ENCODE measurements at places on chromosomes 16 and 17.
A peak's percentile ranks its signal among the peaks of the same experiment; 100 is the strongest.

DNA sequence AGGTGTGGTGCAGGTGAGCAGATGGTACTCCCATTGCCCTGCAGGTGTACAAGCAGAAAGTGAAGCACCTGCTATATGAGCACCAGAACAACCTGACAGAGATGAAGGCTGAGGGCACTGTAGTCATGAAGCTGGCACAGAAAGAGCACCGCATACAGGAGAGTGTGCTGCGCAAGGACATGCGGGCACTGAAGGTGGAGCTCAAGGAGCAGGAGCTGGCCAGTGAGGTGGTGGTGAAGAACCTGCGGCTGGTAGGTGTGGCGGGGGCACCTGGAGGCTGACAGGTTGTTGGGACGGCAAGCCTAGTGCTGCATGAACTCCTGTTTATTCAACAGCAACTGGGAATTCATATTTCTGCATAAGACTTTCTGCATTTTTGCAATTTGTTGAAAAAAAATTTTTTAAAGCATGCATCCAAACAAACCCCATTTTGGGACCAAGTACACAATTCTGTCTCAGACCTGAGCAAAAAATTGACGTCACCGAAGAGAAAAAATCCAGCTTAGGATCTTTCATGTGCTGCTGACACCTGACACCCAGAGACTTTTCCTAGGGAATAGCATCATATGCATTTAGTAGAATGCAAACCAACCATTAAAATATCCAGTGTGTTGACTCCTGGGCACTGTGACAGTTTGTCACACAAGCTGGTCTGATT is 13.5 kb upstream of the DBNDD1 start:
- DNase-seq: no peak

DNA sequence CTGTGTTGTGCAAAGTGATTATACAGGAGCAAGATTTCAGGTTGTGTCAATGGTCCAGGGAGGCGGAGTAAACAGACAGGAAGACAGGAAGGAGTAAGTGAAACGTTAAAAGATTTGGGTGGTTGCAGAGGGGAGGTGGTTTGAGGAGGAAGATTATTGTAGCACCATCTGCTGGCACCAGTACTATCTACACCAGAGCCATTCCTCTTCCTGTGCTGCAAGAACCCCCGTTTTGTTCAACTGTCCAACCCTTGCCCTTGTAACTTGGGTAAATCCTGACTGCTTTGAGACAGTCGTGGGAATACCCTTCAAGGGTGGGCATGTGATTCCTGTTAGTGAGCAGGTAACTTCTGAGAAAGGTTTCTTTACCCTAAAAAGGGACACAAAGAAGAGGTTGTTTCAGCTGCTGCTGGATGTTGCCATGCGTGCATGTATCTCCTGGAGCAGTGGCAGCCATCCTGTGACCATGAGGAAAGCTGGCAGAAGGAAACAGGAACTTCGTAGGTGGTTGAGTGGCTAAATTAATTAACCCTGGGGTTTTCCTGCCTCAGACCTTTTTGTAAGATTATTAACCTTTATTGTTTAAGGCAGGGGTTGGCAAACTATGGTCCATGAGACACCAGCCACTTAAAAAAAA is 124.1 kb downstream of the PRKCA start:
- DNase-seq: no peak

DNA sequence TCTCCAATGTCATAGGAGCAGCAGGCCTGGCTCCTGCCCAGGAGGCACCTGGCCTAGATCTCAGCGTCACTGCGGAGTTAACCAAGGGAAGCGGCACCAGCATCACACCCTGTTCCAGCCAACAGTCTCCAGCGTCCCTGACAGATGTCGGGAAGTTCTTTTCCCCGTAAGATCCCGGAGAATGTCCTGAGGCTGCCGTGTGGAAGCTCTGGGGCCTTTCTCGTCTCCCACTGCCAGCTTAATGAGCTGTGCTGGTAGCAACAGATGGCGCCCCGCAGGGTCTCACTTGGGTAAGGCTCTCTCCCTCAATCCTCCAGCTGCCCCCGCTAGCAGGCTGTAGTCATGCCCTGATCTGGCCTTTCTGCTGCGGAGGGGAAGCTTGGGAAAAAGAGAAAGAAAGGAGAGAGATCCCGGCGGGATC is 57.5 kb downstream of the MARCHF10 start:
- DNase-seq: no peak

GRCh38 chr17:82079001-82079677 is 13.5 kb upstream of the DUS1L start:
- no peak for DNase-seq

- DNase-seq: no peak
Observed at GRCh38 chr17:2704890-2705248, 6.7 kb downstream of the CLUH start.

GRCh38 chr16:4003166-4003565 is 113.1 kb downstream of the ADCY9 start:
- DNase-seq: no peak

DNA sequence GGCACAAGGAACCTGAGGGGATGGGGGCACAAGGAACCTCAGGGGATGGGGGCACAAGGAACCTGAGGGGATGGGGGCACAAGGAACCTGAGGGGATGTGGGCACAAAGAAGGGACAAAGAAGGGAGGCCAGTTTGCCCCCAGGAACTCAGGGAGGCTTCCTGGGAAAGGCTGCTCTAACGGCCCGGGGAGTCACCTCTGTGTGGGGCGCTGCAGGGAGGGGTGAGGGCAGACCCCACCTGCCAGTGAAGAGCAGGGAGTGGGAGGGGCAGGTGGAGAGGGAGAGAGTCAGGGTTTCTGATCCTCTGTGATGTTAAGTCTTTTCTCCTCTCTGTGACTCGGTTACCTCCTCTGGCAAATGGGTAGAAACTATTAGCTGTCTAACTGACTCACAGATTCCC is 57.7 kb downstream of the TIMM22 start:
- no peak for DNase-seq

- DNase-seq: no peak
Observed at GRCh38 chr16:87701078-87701460, 64.7 kb downstream of the KLHDC4 start.

DNA sequence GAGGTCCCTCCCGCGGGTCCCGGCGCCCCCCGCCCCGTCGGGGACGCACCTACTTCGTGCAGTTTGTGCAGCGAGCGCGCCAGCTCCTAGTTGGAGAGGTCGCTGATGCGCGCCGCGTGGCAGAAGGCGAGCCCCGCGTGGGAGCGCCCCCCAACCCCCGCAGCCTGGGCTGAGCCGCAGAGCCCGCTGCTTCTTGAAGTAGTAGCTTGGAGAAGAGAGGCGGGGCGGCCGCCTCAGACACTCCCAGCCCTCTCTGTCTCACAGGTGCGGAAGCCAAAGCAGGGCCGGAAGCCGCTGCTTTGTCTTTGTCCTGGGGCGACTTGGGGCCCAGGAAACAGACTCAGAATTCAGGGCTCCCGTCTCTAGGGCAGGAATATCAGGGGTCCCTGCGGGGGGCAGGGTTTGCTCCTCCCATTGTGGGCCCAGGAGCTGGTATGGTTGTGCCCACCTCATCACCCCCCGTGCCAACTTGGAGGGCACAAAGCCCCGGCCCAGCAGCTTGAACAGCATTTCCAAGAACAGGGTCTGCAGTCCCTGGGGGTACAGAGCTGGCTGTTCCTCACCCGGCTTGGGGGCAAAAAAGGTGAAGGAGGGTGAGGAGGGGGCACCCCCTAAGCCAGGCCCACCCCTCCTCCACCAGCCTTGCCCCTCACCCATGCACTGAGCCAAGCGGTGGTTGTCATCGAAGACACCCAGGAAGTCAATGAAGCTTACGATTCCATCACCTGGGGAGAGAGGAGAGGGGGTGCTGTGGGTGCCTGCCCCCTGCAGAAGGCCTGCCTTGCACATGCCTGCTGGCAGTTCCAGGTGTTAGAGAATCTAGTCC is 13.5 kb downstream of the SPATA32 start:
- no peak for DNase-seq

DNA sequence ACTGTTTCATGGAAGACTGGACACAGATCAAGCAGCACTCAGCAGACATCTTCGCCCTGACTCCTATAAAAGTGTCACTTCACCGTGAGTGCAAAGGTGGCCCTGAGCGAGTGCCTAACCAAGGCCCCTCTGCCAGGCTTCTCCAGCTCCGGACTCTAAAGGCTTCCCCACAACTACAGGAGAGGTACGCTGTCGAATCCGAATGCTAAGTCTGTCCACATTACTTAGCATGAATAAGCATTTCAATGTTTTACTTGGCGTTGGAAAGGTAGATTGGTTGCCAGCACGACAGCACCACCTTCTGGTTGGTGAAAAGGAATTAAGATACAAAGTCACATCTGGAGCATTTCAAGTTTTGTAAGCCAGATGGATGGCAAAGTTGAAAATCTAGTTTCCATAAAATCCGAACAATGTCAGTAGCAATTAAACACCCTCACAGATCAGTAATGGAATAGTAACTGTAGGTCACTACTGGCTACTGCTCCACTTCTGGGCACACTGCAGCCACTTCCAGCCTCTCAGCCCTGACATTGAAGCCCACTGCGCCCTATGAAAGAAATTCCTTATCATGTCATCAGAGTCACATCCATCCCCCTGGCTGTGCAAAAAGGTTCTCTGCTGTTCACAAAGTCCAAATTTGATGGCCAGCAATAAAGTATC is 100.9 kb downstream of the PARN start:
- peak; percentile 75 for DNase-seq

DNA sequence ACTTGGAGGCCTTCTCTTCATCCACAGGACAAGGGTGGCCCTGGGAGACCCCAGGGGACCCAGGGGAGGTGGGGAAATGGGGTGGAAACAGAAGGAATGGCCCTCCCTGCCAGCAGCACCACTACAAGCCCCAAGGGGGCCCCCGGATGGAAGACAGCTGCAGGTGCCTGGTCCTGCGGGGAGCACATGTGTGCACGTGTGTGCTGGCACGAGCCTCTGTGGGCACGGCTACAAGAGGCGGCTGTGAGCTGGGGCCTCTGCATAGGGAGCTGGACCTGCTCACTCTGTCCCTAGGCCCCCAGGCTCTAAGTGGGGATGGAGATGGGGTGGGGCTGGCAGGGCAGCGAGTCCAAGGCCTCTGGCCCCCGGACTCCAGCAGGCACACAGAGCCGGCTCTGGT is 13.2 kb upstream of the AATK start:
- no peak for DNase-seq

- no peak for DNase-seq
Observed at GRCh38 chr17:19274893-19275292, 37.7 kb downstream of the EPN2 start.

- DNase-seq: no peak
Observed at GRCh38 chr16:5046914-5047313, 13.2 kb upstream of the NAGPA start.

DNA sequence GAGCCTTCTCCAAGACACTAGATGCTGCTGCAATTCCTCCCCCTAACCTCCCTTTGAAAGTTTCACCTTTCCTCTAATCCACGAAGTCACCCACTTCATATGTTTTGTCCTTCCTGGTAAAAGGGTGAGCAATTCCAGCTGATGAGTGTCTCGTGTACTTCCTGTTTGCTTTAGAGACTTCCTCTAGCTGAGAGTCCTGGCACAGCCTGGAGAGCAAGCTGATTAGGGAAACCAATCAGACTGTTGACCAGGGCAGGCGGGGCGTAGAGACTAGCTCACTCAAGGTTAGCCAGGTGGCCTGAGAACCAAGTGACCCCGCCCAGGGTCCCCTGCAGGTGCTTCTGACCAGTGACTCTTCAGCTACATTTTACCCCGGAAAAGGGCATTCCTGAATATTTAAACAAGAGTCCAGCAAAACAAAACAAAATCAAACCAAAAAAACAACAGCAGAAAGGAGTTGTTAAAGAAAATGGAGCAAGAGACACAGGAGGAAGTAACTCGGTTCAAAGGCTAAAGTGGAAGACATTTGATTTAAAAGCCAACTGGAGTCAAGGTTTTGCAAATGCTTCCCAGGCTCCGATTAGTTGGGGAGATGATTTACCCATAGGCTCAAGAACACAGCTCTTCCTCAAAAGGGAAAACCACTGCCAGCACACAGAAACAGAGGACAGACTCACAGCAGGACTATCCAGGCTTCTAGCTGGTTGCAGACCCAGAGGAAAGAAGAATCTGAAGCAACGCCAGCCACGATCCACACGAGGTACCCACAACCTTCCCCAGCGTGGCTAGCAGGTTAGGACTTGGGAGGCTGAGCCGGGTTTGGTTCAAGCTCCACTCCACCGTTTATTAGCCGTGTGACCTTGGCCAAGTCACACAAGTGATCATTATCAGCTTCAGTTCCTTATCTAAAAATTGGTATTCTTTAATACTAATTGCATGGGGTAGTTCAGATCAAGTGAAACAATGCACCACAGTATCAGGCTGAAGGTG is 13.4 kb downstream of the HSPB9 start:
- DNase-seq: peak; percentile 79

GRCh38 chr16:88697831-88698615 is 8.2 kb downstream of the RNF166 start:
- DNase-seq: no peak

DNA sequence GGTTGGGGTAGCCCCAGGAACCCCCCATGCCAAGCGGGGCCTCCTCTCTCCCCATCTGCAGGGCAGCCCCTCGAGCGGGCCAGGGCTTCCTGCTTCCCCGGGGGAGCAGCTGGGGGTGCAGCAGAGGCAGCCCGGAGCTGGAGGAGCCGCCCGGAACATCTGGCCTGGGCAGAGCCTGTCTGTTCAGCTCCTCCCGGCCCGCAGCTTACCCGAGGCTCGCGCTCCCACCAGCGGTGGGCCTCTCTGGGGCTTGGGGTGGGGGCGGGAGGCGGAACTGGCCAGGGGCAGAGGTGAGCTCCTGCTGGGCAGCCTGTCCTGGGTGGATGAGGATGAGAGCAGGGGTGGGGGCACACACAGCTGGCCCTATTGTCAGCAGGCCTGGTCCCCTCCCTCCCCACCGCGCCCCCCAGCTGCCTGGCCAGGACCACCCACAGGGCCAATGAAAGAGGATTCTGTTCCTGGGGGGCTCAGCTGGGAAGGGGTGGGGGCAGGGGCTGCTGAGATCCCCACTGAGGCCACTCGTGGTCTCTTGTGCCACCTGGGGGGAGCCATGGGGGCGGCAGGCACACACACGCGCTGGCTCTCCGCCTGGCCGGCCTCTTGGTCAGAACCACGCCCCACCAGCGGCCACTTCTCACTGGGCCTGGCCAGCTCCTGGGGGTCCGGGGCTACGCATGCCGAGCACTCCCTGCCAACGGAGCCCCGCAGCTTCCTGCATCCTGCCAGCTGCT is 34.7 kb downstream of the BAHCC1 start:
- DNase-seq: no peak

- DNase-seq: no peak
Observed at GRCh38 chr16:4682084-4682591, 11.2 kb upstream of the NUDT16L1 start.
